ENCODE measurements at places on chromosomes 4 and X. TPM values are rescaled to one million over a fixed set of nuclear protein-coding genes. Genes with fewer than 3 reads are reported as not detected.

DNA sequence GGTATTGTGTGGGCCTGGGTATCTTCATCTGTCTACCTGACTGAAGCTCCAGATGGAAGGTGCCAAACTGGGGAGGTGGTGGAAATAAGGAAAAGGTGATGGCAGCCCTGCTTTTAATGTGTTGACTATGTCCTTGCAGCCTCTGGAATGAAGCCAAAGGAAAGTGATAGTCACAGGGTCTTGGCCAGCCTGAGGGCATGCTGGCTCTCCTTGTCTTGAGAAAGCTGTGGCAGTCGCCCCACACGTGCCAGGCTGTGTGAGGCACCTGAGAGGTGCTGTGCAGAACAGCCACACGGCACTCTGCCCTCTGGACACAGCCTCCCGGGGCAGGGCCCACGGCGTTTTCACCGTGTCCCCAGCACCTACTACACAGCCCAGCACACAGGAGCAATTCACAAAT lies 77.6 kb downstream of the NAT8L start:
- no peaks in the 10 kb centered on the region for H3K27me3 ChIP-seq
- H3K27ac ChIP-seq, result no peak overlapping the region
- H3K4me3 ChIP-seq, result no peak overlapping the region
- DNase-seq, result no peak
- H3K36me3 ChIP-seq, result no peaks in the 10 kb centered on the region

DNA sequence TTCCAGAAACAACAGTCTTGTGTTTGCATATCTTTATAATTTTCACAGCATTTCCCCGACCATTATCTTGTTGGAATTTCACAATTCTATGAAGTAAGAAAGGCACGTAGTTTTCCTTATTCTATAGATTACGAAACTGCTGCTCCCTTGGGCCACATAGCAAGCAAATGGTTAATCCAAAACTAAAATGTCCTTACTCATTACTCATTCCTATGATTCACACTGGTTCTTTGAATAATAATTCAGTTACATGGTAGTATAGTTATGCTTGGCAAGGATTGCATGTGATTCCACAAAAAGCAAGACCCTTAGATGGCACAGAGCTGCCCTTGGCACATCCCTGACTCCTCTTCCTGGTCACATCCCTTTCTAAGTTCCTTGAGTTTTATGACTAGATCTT lies 51.2 kb downstream of the OR13H1 start:
- no peak for DNase-seq
- no peaks in the 10 kb centered on the region for H3K4me1 ChIP-seq
- no peaks in the 10 kb centered on the region for H3K36me3 ChIP-seq
- no peaks in the 10 kb centered on the region for H3K27me3 ChIP-seq

BEND2 gene
- not detected for total RNA-seq

SOWAHB gene
- 3.8 TPM for total RNA-seq

RNF128 gene
- total RNA-seq, result 13.4 TPM

SOD3 gene
- 43.9 TPM for total RNA-seq

FBXO8 gene
- 8.1 TPM for total RNA-seq

AMTN gene
- total RNA-seq, result not detected
